ENCODE measurements at places on chromosomes 12 and 14.

GRCh38 chr12:131403676-131404075, 307.2 kb upstream of the SFSWAP start:
- DNase-seq, result no peak

DNA sequence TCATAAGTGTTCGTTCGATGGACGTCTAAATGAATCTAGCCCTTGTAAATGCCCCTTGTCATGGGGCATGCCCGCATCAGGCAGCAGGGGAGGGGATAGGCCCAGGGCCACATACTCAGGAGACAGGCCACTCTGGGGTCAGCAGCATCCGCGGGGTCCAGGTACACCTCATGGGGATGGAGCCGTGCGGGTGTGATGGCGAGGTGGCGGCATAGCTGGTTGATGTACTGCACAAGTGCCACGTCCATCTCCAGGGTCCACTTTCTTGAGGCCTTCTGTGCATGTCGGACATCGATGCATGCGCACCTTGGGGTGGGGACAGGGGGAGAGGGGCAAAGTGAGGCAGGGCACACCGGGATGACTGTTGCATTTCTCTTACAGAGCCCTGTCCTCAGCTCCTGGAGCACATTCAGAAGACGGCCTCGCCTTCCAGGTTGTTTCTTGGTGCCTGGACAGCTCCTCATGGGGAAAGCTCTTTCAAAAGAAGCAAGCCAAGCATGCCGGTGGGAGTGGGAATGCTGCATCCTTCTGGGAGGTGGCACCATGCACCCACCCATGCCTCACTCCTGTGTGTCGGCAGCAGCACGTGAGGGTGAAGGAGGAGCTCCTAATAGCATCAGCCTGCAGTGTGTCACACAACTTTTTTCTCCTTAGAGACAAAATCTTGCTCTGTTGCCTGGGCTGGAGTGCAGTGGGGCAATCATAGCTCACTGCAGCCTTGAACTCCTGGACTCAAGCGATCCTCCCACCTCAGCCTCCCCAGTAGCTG, 47.4 kb downstream of the TRAFD1 start:
- DNase-seq, result no peak

- peak; percentile 30 for DNase-seq
These were observed 85.5 kb downstream of the STAB2 start for GRCh38 chr12:103672401-103673119.

- peak; percentile 33 for DNase-seq
These were observed 36.5 kb upstream of the SSTR1 start for GRCh38 chr14:38171197-38171596.

GRCh38 chr12:19227880-19228210, 98.3 kb downstream of the PLEKHA5 start:
- DNase-seq, result no peak

GRCh38 chr12:99611117-99611516, 36.4 kb upstream of the GARIN6 start:
- no peak for DNase-seq

GRCh38 chr12:102498471-102498870, 18.1 kb upstream of the IGF1 start:
- DNase-seq, result no peak

DNA sequence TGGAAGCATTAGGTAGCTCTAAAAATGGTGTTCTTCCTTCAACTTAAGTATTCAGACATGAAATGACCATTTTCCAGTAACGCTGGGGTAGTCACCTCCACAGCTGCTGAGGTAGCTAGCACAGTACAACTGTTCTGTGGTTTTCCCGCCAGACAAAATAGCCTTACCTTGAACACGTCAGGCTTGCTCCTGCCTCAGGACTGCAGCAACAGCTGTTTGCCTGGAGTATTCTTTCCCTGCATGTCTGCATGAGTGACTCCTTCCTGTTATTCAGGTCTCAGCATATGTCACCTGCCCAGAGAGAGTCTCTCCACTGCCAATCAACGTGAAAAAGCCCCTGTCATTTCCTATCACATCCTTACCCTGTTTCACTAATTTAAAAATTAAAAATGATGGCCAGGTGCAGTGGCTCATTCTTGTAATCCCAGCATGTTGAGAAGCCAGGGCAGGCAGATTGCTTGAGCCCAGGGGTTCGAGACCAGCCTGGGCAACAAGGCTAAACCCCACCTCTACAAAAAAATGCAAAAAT, 37.9 kb downstream of the WDR89 start:
- no peak for DNase-seq

DNA sequence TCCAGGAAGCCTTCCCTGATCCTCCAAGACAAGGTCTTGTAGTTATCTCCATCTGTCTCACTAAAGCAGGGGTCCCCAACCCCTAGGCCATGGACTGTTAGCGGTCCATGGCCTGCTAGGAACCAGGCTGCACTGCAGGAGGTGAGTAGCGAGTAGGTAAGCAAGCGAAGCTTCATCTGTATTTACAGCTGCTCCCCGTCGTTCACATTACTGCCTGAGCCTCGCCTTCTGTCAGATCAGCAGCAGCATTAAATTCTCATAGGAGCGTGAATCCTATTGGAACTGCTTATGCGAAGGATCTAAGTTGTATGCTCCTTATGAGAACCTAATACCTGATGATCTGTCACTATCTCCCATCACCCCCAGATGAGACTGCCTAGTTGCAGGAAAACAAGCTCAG, 12.4 kb upstream of the NFYB start:
- no peak for DNase-seq

DNA sequence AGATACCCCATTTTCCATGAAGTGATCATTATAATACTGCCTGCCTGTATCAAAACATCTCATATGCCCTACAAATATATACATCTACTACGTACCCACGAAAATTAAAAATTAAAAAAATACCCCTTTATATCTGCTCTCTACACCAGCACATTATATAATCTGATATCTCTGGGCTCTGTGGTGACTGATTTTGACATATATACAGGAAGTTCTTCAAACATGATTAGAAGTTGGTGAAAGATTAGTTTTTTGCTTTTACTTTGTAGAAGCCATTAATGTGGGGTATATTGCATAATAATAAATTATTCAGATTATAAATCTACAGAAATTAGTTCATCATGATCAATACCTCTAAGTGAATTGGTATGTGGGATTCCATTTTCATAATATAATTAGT, 126.7 kb upstream of the MDM1 start:
- no peak for DNase-seq

DNA sequence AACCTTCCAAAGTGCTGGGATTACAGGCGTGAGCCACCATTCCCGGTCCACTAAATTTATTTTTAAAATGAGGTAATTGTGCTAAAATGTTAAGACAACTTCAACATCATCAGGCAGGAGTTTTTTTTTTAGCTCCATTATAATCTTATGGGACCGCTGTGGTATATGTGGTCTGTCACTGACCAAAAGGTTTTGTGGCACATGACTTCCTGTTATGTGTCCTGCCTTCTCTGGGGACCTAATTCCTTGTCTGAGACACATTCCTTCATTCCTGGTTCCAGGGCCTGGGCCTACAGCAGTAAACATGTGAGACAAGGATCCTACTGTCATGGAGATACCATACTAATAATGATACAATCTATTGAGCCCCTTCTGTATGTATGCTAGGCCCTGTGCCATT, 4.9 kb downstream of the TEX52 start:
- DNase-seq, result no peak

- DNase-seq, result no peak
These were observed 596 bp upstream of the BICD1 start for GRCh38 chr12:32105986-32106516.

- no peak for DNase-seq
These were observed 206.0 kb upstream of the PLEKHG7 start for GRCh38 chr12:92496790-92497189.

GRCh38 chr14:100875861-100876590, 27.5 kb downstream of the RTL1 start:
- DNase-seq, result no peak

DNA sequence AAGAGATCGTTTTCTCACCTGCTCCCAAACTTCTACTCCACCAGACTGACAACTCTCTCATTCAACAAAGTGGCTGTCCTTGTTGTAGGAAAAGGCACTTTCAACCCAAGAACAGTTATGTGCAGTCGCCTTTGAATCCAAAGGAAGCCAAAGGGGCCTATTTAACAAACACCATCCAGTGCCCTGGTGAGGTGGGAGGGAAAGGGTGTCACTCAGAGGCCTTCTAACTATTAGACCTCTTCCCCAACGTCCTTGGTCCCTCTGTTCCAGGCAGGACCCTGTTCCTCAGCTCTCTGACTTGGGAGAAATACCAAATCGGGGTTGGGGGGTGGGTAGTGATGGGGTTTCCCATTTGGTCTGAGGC, 3.2 kb downstream of the SIX4 start:
- no peak for DNase-seq

- peak; percentile 59 for DNase-seq
These were observed 345.9 kb upstream of the RGS6 start for GRCh38 chr14:71586131-71586897.

- DNase-seq, result no peak
These were observed 46.9 kb downstream of the CHGA start for GRCh38 chr14:92969871-92970270.

- DNase-seq, result no peak
These were observed 7.1 kb downstream of the MIA2 start for GRCh38 chr14:39240769-39241168.

DNA sequence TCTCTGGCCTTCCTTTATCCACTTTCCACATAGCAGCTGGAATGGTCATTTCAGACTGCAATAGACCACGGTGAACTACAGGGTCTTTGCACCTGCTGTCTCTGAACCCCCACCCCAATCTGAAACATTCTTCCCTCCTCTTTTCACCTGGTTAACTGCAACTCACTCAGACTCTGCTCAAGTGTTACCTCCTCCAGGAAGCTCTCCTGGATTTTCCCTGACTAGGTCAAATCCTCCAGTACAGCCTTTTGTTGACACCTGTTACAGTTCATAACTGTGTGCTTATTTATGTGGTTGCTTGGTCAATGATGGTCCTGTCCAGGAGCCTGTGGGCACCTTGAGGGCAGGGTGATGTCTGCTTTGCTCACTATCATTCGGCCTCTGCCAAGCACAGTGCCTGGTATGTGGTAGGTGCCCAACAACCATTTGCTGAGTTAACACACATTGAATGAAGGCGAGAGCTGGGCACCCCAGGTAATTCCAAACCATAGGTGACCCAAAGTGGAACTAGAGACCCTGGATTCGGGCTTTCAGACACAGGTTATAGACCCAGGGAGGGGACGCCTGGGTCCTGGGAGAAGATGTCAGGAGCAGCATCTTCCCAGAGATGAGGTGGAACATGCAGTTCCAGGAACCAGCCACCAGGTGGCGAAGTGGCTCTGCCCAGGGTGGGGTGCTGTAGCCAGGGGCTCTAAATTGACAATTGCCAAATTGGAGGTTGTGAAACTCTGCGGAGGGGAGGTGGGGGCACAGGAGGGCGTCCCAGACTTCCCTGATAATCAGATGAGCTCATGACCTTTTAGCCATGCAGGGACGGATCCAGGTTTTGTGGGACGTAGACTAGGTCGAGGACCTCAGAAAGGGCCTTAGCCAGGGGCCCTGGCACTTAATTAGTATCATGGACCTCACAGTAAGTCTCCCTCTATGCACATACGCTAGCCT, 28.1 kb downstream of the TRPV4 start:
- DNase-seq, result peak; percentile 39

GRCh38 chr12:8501720-8502119, 11.6 kb upstream of the CLEC4D start:
- no peak for DNase-seq

DNA sequence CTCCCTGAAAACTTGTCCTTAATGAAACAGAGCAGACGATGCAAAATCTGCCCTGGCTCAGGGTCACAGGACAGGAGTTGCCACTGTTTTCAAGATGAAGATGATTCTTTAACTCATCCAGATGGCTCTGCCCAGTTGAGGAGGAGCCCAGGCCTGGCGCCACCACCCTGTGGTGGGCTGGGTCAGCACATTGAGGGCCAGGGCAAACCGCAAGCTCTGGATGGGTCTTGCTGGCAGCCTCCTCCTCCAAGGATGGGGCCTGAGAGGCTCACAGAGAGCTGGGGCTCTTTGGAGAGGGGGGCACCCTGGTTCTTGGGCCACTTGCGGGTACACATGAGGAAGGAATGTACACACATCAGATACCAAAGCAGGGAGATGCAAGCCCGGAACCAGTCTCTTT, 158.2 kb downstream of the NUAK1 start:
- DNase-seq, result no peak

DNA sequence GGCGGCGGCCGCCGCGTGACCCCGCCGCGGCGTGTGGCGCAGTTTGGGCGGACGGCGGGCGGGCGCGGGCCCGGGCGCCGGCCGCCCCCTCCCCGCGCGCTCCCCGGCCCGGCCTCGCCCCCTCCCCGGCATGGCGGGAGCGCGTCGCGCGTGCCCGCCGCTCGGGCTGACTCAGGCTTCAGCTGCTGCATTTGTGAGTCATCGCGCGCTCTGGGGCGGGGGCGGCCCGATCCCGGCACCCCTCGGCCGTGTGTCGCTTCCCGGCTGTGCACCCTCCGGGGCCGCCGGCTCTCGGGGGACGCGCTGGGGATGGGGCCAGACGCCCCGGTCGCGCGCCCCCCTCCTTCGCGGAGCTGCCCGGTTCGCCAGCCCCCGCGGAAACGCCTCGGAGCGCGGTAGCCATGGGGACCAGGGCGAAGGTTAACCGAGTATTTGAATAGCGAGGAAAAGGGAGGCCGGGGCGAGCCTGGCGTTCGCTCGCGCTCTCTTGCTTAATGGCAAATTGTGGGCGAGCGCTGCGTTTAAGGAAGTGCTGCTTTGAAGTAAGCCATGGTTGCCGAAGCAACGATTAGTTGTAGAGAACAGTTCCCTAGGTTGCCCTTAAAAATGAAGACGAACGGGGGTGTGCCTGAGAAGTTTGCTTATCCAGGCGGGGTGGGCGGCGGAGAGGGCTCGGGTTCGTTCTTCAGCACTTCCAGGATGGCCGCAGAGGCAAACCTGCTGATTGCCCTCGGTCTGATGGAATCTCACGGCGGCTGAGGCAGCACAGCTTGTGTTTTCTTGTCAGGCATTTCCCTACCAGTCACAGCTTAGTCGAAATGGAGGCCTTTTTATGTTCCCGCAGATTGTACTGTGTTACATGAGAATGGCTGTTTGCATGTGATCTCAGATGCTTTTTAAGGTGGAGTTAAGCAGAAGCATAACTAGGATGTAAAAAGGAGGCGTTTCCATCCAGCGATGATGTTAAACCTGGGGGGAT, 896 bp downstream of the EIF5 start:
- peak; percentile 79 for DNase-seq

- DNase-seq, result no peak
These were observed at the start of gene AP4S1 for GRCh38 chr14:31025367-31026076. AP4S1 (plus strand) TSS chr14:31025649; CDS start chr14:31066197, 40,548 bp downstream.

GRCh38 chr14:90576581-90576980, 179.8 kb downstream of the CALM1 start:
- peak; percentile 30 for DNase-seq

Measured in IMR-90 (cell line).